ENCODE measurements at places on chromosomes 11 and 22. TPM values are rescaled to one million over a fixed set of nuclear protein-coding genes. Genes with fewer than 3 reads are reported as not detected.

The MS4A4E gene
- 0.93 TPM for total RNA-seq

The IGLL1 gene
- not detected for total RNA-seq

The OTOG gene
- total RNA-seq: not detected

The TRPC6 gene
- 0.22 TPM for total RNA-seq

The LRP4 gene
- total RNA-seq: 22.0 TPM

The MOGAT2 gene
- not detected for total RNA-seq

The KDM4D gene
- total RNA-seq: 0.69 TPM

The MAPK12 gene
- 17.2 TPM for total RNA-seq

The CEP164 gene
- total RNA-seq: 5.9 TPM

The KLHL35 gene
- total RNA-seq: 0.74 TPM

The ELMOD1 gene
- total RNA-seq: 2.3 TPM

The GUCY1A2 gene
- 10.2 TPM for total RNA-seq

The OR5T3 gene
- not detected for total RNA-seq

The CRYBA4 gene
- not detected for total RNA-seq

The CDC42BPG gene
- total RNA-seq: 1.1 TPM

- DNase-seq: peak; percentile 91
These were observed at the start of gene ADM for GRCh38 chr11:10304495-10305261. Gene ADM, plus strand, starts transcription at chr11:10305073. Its CDS starts 628 bp downstream, at chr11:10305701.

GRCh38 chr11:108698844-108699642 lies 34.2 kb downstream of the DDX10 start:
- DNase-seq: no peak

GRCh38 chr11:35974882-35975589 lies 31.2 kb downstream of the LDLRAD3 start:
- no peak for DNase-seq

DNA sequence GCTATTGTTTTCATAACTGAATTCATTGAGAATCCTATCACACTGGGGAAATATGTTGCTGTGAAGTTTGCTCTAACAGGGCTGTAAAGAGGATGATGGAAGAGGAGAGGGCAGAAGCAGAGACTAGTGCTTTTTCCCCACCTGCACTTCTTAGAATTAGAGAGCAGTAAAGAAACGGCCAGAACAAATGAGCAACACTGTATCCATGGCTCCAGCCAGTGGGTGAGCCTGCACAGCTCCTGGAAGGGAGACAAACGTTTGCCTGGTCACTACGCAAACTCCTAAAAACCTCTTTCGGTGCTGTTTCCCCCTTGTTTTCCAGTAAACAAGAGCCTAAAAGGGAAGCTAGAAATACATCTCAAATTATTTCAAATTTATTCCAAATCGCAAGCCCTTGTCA lies 22.2 kb upstream of the OR10D3 start:
- DNase-seq: no peak

GRCh38 chr11:95584180-95584579 lies 205.4 kb downstream of the FAM76B start:
- DNase-seq: no peak

DNA sequence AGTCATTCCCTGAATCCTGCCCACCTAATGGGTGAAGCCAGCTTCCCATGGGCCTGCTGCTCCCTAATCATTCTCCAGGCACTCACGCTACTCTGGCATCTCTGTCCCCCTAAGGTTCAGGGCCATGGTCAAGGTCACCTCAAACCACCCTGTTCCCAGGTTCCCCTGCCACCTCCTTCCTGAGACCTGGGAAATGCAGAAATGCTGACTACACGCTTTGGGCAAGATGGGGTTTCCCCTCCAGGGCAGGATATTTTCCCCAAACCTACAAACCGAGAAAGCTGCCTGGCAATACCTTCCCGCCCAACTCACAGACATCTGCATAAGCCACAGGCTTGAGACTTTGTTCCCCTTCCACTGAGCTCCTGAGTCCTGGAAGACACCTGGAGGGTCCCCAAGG lies 97.6 kb downstream of the FEZ1 start:
- DNase-seq: no peak

DNA sequence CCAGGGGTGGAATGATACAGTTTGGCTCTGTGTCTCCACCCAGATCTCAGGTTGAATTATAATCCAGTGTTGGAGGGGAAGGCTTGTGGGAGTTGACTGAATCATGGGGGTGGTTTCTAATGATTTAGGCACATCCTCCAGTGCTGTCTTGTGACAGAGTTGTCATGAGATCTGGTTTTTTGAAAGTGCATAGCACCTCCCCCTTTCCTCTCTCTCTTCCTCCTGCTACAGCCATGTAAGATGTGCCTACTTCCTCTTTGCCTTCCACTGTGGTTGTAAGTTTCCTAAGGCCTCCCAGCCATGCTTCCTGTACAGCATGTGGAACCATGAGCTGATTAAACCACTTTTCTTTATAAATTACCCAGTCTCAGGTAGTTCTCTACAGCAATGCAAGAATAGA lies 45.1 kb downstream of the THAP12 start:
- DNase-seq: no peak

- no peak for DNase-seq
These were observed 39.8 kb downstream of the LRRC32 start for GRCh38 chr11:76630600-76631281.

- DNase-seq: peak; percentile 9
These were observed 12.8 kb downstream of the MOB2 start for GRCh38 chr11:1473786-1474185.

DNA sequence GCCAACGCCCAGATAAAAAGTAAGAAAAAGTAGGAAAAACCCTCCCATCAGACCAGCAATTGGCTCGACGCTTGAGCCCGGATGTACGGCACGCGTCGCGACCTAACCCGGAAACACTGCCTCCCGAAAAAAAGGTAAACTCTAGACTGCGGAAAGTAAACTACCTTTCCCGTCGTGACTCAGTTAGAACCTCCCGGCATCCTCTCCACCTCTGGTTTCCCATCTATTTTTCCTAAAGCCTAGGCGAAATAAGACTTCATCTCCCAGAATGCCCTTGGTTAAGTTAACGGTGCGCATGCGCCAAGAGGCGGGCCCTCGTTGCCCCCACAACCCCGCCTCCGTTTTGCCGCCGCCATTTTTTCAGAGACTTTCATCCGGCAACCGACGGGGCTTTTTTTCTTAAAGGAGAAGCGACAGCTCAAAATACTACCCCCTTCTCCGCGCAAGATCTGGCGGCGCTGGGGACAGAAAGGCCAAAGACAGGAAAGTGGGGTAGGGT lies 678 bp upstream of the ZFP91 start:
- DNase-seq: peak; percentile 95

- no peak for DNase-seq
These were observed at the start of gene MIAT for GRCh38 chr22:26656891-26657851. Gene MIAT, plus strand, starts transcription at chr22:26657588.

- DNase-seq: no peak
These were observed 32.2 kb downstream of the LIMK2 start for GRCh38 chr22:31244046-31244942.

DNA sequence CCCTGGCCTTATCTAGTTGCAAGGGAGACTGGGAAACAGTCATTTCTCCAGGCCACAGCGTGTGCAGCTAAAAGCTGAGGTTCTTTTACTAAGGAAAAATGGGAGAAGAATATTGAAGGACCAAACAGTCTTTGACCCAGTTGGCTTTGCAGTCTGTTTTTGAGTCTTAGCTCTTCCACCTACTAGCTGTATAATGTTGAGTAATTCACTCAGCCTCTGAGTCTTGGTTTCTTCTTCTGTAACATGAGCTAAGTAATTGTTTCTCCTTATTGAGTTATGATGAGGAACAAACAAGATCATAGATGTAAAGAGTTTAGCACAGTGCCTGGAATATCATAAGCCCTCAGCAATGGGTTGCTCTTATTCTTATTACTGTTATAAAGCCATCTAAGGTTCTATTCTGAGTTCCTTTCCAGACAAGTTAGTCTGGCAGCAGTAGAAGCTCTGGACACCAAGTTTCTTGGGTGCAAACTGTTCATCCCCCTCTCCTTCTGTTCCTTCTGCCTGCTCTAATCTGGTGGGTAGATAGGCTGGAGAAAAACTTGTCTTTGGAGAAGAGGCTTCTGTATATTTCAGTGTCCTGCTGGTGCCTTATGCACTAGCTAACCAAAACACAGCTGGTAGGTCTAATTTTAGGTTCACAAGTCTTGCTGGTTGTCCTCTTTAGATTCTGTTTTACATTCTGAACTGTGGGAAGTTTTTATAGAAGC lies 13.5 kb downstream of the TRIM44 start:
- DNase-seq: no peak

- no peak for DNase-seq
These were observed 91.2 kb downstream of the LUZP2 start for GRCh38 chr11:24588081-24588480.

DNA sequence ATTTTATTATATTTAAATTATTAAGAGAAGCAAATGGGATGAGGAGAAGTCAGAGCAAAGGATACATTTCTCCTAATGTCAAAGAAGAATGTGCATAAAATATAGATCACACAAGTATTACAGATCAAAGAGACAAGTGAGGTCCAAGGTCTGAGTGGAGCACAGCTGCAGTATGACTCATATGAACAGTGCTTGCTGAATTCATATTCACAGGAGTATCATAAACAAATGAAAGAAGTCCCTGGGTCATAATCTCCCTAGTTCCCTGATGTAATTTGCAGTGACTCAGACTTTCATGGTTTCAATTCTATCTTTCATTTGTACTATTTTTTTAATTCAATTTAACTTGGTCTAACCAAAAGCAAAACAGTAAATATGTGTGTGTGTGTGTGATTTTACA lies 499.0 kb upstream of the CCDC179 start:
- no peak for DNase-seq

GRCh38 chr22:36584666-36585065 lies 55.7 kb upstream of the EIF3D start:
- no peak for DNase-seq

GRCh38 chr11:12174128-12174476 lies 63.7 kb downstream of the MICAL2 start:
- DNase-seq: no peak

- DNase-seq: no peak
These were observed 60.9 kb downstream of the PDHX start for GRCh38 chr11:34977089-34977912.

DNA sequence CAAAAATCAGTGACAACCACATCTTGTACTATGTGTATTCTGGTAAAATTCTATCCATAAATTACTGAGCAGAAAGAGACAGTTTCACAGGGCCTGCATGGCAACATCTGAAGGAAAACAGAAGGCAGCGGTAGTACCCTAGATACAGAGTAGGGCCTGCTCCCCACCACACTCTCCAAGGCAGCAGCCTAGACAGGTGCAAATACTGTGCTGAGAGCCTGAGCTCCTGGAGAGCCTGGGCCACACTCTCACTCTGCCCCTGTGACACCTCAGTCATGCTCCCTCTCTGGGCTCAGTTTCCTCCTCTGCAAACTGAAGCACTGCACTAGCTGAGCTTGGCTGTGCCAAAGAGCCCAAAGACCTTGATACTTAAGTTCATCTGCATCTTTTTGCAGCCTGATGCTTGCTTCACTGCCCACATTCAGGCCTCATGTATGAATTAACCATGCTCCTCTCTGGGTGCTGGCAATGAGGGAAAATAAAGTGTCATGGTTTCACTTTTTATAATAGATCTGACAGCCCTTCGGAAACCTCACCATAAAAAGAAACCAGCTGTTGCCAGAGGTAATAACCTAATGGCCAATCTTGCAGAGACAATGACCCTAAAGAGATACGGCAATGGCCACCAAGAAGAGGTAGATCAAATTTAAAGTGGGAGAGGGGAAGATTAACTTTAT lies 104.7 kb downstream of the PLEKHA7 start:
- DNase-seq: no peak

- DNase-seq: no peak
These were observed 191.6 kb upstream of the NCAM1 start for GRCh38 chr11:112769584-112769983.

DNA sequence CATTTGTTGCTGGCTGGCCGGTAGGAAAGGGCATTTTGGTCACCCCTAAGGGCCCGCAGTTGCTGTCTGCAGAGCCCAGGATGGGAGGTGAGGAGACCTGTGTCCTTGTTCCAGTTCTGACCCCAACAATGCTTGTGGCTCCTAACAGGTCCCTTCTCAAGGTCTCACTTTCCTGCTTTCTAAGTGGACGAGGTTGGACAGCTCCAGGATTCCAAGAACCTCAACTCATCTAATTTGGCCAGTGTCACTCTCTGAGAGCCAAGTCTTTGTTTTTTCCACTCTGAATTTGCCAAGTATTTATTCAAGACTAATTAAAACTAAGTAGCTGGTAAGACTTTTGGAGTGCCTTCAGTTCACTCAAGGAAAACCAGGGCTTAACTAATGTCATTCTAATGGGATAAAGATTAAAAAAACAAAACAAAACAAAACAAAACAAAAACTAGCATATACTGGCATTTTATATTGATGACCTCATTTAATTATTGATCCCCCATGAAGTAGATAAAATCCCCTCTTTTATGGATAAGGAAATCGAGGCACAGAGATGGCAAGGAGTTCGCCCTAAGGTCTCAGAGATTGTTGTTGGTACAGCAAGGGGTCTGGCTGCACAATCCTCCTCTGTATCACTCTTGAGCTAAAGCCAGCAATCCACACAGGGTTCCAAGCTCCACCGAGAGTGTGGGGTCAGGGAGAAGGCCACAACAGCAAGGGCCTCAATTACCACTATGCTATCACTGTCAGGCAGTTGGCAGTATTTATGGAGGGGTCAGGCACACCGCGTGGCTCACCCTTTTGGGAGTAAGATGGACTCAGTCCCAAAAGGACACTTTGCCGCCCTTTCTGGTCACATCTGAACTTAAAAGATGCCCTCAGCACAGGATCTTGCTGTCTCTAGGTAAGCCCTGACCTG lies 8.1 kb downstream of the SGSM1 start:
- DNase-seq: no peak
